Activated CD4-positive, alpha-beta T cell treated with anti-CD3 and anti-CD28 coated beads, Interleukin-2, Interleukin-4, amounts not matched to agents 100 ng/mL and 50 ng/mL, durations not matched to agents 16 hours and 8 hours (primary cell): ENCODE measurements at places on chromosomes 6 and 20.
A peak's percentile ranks its signal among the peaks of the same experiment; 100 is the strongest.

DNA sequence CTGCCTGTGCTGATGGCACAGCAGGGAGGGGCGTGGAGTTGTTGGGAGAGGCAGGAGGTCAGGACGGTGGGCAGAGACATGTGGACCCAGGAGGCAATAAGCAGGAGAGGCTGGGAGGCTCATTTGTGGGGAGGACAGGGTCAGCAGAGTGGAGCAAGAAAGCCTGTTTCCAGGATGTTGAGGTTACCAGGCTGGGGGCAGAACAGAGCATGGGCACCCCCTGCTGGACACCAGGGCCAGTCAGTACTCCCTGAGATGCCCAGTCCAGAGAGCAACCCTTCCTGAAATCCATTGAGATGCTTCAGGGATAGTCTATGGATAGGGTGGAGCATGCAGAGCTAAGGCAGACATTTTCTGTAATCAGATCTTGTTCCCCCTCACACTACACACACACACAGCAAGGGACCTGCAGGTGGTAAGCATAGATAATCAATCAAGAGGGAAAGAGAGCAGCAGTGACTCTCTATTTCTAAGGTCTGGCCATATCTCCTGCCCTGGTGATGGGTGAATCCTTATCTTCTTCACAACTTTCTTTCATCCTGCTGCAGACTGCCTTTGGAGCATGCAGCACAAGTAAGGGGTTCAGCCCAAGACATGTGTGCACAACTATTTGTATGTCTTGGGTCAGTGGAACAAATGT is 41.7 kb downstream of the MOCS1 start:
- DNase-seq = peak; percentile 11

DNA sequence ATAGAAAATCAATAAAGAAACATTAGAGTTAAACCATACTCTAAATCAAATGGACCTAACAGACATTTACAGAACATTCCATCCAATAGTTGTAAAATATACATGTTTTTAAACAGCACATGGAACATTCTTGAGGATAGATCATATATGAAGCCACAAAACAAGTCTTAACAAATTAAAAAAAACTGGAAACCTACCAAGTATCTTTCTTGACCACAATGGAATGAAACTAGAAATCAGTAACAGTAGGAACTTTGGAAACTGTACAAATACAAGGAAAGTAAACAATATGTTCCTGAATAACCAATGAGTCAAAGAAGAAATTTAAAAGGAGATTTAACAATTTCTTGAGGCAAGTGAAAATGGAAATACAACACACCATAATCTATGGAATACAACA is 91.2 kb upstream of the GLP1R start:
- DNase-seq = no peak

GRCh38 chr20:43541214-43541613 is 17.6 kb upstream of the SGK2 start:
- DNase-seq = no peak

DNA sequence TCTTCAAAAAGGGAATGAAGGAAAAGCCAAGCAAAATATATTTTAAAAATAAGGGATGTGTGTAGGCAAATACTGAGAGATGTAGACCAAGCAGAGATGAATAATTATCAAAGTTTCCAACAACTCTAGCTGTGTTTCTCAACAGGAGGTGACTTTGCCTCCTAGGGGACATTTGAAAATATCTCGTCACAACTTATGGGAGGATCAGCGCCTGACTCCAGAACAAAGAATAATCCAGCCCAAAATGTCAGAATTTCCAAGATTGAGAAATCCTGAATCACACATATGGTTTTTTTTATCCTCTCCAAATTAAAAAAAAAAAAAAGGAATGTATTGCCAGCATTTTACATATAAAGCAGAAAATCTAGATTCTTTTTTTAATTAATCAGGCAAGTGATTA is 241.2 kb upstream of the ZFP64 start:
- DNase-seq = no peak

DNA sequence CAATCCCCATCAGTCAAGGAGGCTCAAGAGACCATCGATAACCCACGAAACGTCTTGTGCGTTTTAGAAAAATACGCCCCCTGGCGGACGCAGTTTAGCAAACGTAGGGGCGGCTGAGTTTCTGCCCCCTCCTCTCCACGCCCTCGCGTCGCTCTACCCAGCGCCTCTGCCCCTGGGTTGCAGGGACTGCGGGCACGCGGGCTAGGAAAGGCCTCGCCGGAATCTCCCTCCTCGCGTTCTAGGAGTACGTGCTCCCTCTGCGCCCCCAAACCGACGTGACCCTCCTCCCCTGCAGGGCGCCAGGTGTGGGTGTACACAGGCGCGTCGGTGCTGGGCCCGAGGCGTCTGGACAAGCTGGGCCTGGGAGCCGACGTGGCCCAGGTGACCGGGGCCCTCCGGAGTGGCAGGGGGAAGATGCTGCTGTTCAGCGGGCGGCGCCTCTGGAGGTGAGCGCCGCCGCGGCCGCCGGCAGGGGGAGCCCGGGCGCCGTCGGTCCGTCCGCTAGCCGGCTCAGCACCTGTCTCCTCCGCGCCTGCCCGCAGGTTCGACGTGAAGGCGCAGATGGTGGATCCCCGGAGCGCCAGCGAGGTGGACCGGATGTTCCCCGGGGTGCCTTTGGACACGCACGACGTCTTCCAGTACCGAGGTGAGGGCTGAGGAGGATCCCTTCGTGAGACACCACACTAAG is 5.3 kb downstream of the MMP9 start:
- peak; percentile 66 for DNase-seq

DNA sequence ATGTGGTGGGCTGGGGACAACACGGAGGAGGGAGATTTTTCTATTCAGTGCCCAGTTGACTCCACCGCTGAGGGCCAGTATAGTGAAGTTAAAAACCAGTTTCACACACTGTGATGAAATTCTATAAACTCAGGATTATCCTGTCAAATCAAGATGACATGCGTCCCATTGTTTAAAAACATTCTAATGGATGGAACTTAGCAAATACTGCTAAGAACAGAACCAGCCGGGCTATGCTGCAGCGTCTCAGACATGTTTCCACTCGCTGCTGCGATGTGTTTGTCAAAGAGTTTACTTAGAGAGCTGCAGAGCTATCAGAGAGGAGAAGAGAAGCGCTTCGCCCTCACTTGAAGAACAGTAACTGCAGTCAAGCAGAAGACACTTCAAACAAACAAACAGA is 212.6 kb upstream of the FOXQ1 start:
- no peak for DNase-seq

DNA sequence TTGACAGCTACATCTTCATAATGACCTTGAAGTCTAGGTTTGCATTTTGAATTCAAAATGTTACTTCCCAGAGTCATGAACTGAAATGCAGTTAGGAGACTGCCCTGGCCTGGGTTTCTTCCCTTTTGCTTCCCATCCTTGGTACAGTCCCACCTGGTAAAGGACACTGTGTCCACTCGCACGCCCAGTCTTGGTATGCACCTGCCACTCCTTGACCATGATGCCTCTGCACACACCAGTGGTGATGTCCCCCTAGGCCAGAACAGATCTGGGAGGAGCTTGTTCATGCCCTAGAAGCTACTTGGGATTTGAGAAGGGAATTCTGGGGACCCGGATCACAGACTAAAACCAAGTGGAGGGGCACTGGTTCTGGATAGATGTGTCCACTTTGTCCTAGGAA is 3.6 kb downstream of the PPP1R14C start:
- no peak for DNase-seq

DNA sequence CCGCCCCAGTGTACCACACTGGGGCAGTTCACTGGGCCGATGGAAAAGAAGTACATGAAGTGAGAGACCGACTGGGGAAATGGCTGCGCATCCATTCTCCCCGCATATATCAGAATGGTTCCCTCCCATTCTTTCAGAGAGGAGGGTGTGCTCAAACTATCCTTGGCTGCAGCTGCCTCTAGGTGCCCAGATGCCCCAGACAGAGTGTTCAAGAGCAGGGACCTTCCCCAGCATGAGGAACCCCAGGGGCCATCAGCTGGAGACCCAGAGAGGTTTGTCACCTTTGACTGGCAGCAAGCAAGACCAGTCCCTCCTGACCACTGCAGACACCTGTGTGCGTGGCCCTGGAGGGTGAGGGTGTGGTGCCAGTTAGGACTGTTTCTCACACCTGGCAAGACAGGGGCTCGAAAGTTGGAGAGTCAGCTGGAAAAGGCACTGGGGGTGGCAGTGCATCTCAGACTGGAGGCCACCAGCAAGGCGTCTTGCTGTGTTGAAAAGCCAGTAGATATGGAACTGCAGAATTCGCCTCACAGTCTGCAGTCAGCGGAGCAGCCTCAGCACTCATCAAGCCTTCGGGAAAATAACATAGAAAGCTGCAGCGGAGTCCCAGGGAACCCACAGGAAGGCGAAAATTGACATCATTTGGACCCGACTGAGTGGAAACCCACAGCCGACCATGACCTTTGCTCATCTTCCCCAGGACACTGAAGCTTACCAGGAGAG is 76.7 kb downstream of the GPR6 start:
- no peak for DNase-seq

DNA sequence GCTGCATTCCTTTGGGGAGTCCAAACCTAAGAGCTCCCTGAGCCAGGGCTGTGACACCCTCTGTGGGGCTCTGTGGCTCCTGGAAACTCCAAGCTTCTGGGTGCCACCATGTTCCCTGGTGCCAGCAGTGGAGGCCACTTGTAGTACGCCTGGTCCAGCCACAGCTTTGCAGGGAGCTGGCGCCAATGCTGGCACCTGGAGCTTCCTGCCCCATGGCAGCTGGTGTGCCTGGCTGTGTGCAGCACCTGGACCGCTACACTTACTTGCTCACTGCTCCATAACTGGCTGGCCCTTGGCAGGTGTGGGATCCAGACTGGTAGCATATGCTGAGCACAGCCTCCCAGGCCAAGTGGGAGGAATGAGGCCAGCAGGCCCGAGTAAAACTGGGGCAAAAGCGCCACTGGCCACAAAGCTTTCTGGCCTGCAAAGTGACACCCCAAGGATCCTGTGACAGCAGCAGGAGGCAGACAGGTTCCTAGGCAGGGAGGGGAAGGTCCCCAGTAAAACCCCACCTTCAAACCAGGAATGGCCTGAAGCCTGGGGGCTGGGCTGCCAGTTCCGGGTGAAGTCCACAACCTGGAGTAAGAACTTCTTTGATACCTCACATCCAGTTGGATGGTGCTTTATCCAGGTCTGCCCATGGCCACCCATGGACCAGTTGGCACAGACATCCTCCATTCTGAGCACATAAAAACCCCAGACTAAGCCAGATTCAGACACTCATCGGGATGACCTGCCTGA is 461.0 kb downstream of the TBC1D32 start:
- no peak for DNase-seq

DNA sequence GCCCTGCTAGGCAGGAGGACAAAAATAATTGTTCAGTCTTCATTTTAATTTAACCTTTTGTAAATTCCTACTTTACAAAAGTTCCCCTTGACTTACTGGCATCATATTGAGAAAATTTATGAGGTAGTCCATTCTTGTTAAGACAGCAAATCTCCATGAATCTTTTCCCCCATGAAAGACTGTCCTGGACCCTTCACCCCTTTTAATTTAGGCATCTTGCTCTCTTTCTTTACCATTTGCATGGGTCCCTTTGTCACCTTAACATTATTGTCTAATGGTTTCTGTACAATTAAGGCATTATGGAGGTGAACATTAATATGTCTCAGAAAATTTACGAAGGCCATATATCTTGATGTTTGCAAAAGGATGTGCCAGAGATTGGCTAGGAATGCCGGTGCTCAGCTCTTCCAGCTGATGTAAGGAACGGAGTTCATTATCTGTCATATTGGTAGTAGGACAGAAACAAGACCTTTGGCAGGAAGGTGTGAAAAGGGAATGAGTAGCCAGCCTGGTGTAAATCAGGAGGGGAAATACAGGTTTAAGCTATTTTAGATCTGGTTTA is 382.8 kb upstream of the TSHZ2 start:
- no peak for DNase-seq

DNA sequence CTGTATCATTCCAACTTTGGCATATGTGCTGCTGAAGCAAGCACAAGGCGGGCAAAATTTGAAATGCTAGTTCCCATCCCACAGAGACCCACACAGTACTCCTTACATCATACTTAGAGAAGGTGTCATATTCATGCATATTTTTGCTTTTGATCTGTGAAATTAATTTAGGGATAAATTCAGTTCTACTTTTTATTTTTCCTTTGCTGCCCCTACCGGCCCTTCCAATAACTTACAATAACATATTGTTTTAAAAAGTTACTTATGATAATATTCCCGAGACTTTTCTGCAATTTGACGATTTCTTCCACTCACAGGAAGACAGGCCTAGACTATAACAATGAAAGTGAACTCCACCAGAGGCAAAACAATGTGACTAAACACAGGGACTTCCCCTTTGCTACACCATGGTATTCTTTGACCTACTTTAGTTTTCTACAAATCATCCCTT is 35.0 kb downstream of the SESN1 start:
- peak; percentile 19 for DNase-seq

DNA sequence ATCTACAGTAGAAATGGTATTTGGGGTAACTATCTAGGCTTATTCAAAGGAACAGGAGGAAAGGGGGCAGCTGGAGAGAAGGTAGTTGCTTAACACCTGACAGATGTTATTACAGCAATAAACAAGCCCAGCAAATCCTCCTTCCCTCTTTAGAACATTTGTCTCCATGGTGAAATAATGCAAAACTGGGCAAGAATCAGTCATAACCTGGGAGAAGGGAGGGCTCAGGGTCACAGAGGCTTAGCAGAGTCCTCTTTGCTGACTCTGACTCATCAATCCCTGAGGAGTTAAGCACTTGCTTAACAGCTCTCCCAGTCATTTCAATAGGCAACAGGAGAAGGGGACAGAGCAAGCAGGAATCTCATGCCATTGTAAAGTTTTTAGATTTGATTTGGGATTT is 230.3 kb downstream of the IBTK start:
- no peak for DNase-seq

GRCh38 chr6:157621406-157621805 is 201.6 kb upstream of the SNX9 start:
- no peak for DNase-seq

DNA sequence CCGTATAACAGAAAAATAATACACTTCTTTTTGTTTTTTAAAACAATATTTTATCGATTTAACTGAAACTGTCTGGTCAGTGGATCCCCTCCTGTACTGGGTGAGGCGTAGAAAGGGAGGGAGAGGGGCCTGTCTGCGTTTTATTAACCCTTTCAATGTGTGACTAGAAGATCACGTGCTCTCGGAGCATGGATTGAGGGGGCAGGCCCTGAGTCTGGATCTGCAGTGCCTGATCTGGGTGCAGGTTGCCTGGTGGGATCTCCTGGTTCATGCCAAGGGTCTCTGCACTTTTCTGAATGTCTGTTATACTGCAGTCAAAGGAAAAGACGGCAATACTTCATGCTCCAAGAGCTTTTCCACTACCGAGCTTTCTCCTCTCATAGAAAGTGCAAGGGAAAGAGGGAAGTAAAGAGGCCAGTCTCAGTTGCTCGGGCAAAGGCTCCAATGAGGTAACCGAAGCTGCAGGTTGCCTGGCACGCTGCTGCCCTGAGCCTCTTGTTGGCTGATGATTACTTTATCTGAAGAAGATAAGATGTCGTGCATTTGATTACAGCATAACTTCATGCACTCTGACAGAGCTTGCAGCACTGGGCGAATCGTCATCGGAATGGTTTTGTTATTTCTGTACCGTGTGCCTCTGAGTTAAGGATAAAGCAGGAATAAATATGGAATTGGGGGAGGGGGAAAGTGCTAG is 167.5 kb upstream of the PMEPA1 start:
- DNase-seq = no peak

- DNase-seq = no peak
Measured at GRCh38 chr6:97133067-97133466, 149.9 kb downstream of the MMS22L start.
